ENCODE measurements at places on chromosomes 1 and 21.
A peak's percentile ranks its signal among the peaks of the same experiment; 100 is the strongest.

DNA sequence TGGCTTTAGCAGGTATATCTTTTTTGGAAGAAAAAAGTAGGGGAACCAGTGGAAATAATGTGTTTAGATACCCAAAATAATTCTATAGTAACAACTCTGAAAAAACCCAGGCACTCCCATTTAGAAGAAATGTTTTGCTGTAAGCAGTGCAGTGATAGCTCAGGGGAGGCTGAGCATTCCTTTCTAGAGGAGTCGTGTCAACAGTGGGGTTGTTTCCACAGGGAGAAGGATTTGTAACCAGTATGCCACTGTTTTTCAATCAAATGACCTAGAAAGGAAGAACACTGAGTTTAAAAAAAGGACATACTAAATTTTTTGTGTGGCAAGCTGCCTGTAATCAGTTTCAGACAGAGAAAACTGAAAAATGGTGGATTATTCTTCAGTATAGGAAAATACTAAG is 2.4 kb downstream of the PGD start:
- DNase-seq, result no peak

DNA sequence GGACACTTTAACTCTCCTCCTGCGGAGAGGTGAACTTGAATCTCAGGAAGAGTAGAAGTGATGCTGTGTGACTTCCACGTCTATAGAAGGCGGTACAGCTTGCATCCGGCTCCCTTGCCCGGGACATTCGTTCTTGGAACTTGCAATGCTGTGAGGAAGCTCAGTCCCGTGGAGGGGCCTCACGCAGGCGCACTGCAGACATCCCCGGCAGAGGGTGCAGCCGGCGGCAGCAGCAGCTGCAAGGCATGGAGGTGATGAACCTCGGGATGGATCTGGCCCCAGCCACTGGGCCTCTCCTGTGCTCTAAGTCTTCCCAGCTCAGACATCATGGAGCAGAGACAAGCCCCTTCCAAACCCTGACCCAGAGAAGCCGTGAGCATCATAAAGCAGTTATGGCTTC is 61.8 kb upstream of the SOD1 start:
- DNase-seq, result no peak

DNA sequence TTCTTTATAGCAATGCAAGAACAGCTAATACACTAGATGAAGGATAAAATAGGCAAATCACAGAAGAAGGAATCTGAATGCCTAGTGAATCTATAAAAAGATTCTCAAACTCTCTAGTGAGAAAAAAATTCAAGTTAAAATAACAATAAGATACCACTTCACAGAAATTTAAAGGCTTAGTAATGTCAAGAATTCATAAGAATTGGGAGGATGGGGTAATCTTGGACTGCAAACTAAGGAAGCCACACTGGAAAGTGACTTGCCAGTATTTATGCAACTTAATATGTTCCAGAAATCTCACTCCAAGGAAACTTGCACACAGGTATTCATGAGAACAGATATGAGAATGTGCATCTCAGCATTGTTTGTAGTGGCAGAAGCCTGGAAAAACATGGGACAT is 38.9 kb upstream of the PRRC2C start:
- DNase-seq, result no peak

DNA sequence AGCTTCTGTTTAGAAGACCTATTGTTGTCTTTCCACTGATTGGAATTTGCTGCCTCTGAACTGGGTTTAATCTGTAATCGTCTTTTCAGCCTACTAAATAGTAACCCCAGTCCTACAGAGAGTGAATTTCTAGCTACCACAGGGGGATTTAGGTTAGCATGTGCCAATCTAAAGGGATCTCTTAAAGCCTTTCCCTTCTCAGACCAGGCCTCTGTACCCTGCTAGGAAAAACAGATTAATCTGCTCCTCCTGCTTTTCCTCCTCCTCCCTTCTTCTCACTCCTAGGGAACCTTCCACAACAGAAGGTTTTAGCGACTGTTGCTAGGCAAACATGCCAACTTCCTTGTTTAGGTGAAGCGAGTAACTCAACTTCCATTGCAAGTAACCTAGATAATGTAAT is 1.3 kb upstream of the RC3H1 start:
- peak; percentile 33 for DNase-seq

DNA sequence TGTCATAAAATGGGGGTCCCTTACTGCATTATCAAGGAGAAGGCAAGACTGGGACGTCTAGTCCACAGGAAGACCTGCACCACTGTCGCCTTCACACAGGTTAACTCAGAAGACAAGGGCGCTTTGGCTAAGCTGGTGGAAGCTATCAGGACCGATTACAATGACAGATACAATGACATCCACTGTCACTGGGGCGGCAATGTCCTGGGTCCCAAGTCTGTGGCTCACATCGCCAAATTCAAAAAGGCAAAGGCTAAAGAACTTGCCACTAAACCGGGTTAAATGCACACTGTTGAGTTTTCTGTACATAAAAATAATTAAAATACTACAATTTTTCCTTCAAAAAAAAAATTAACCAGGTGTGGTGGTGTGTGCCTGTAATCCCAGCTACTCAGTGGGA is 22.1 kb downstream of the RASSF5 start:
- DNase-seq, result no peak

- no peak for DNase-seq
These were observed 39.1 kb upstream of the TRAPPC10 start for GRCh38 chr21:43972850-43973633.

DNA sequence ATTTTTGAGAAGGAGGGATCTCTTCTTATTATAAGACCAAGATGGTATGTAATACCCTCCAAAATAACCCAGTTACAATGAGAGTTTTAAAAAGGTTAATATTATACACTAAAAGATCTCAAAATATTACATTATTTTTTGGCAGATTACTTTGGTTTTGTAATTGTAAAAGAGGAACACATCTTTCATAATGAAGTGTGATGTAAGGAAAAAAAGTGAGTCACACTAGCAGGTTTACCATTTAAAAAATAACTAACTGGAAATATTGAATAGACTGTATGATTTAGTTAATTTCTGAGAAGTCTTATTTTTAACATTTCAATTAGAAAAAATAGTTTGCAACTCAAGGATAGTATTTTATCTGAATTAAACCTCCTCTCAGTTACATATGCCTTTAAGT is 1.1 kb downstream of the F5 start:
- no peak for DNase-seq

DNA sequence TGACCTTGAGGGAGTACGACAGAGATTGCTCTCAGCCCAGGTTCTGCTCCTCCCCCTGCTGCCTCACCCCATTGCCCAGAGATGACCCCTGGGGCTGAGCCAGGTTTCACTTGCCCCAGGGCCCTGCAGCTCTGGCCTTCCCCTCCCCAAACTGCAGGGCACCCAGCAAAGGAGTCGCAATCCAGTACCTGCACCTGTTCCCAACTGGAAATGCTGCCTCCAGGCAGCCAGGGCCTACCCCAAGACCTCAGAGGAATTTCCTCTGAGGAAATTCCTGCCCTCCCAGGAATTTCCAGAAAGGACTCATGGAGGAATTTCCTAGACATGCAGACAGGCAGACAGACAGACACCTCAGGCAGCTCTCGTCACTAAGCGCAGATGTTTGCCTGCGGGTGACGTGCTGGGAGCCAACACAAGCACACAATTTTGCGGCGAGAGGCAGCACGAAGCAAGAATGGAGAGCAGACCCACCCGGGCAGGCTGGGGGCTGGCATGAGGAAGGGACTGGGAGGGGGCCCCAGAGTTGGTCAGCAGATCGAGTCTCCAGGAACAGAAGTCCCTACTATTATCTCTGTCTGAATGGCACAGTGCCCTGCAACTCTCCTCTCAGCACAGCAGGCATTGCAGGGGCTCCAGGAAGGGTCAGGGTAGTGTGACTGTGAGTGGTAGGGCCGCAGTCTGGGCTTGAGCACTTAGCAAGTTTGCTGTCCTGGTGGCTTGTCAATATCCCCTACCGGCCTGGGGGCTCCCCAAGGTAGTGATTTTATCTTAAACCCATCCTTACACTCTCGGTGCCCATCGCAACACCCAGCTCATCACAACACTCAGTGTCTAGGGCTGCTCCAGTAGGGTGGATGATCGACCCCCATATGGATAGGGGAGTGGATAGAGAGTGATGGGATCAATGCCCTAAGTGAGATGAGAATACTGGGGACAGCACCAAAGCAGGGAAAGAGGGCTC is 2.9 kb upstream of the EFNA1 start:
- DNase-seq, result no peak

DNA sequence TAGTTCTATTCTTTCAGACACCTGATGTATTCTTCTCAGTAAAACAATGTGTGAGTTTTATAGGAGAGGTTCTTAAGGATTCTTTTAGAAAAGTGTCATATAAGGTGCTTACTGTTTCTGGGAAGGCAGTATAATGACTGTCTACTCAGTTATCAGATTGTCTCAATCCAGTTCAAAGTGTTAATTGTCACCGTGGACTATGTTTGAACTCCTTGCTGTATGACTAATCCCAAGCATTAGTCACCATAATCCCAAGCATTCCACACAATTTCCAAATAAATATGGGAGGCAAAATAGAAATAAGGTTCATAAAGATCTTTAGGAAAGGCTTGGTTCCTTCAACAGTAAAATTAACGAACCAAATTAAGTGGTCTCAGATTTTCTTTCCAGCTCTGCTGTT is 342.1 kb upstream of the NR5A2 start:
- no peak for DNase-seq

DNA sequence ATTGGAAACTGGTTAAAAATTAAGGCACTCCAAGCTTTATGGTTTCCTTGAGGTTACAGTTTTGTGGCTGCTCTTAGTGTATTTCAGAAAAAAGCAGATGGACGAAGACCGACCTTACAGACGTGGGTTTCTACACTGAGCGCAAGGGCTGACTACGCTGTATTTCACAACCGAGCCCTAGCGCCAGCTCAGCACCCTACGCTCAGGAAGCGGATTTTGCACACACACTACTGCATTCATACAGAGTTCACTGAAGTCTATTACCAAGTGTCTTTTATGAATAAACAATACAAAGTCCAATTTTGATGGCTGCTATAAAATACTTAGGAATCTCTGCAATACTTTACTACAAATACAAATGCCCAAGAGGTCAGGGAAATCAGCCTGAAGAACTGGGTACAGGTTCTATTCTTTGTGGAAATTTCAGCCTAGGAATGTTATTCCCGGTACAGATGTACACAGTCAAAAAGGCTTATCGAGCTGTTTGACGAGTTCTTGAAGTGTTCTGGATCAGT is 23.8 kb downstream of the PTTG1IP start:
- DNase-seq, result no peak

DNA sequence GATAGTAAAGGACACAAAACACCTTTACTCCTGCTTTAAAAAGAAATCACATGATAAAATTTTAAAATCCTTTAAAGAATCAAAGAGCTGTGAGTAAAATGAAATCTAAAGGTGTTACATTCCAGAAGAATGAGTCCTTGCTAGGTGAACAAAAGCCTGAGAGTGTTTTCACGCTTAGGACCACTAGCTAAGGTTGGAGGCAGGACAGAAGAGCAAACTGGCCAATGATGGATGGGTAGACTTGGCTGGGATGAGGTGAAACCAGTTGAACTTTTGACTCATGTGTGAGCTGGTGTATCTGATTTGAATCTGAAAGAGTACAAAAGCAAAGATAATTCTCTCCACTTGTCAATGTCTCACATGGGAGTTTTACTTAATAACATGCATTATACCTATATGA is 35.1 kb downstream of the CATSPERE start:
- no peak for DNase-seq

- DNase-seq, result no peak
These were observed 29.0 kb upstream of the SLC19A2 start for GRCh38 chr1:169514566-169515270.

- no peak for DNase-seq
These were observed 32.2 kb upstream of the SYT2 start for GRCh38 chr1:202742496-202742895.

DNA sequence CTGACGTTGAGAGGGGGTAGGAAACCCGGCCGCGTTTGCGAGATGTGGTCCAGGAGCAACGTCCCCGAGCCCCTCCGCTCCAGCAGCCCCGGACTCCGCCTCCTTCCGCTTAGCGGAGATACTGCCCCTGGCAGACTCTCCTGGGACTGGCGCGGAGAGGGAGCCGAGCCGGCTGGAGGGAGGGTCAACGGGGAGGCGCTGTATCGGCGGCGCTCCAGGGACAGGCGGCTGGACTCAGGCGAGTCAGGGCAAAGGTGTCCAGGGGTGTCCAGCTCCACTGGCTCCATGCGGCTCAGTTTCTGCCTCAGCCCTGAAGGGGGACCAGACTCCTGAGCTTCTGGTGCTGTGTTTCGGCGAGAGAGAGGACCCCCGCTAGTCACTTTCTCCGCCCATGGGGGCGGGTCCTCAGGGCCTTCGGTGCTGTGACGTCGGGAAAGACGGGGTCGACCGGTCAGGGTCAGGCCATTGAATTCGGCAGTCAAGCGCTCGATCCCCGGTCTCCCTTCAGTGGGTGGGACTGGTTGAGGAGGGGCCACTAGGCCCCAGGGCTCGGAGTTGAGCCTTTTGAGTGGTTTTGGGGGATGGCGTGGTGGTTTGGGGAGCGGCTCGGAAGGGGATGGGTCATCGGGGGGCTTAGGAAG is 2.8 kb upstream of the LIX1L start:
- DNase-seq, result peak; percentile 34

- DNase-seq, result no peak
These were observed 54.1 kb upstream of the GPR37L1 start for GRCh38 chr1:202068596-202068995.

DNA sequence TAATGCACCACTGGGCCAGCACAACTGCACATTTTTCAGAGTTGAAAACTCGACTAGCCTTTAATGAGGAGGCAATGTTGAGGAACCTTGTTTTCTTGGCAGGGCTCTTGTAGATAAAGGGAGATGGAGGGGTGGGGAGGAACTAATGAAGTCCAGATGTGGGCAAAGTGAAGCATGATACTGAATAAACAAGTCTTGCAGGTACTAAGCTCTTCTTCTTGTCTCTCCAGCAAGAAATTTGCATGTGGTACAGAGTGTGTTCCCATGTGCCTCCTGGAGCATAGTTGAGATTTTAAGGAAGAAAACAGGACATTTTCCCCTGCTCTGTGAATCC is 47.0 kb downstream of the PLPP3 start:
- no peak for DNase-seq

- peak; percentile 78 for DNase-seq
These were observed 76.6 kb downstream of the NDUFS5 start for GRCh38 chr1:39102537-39103327.

DNA sequence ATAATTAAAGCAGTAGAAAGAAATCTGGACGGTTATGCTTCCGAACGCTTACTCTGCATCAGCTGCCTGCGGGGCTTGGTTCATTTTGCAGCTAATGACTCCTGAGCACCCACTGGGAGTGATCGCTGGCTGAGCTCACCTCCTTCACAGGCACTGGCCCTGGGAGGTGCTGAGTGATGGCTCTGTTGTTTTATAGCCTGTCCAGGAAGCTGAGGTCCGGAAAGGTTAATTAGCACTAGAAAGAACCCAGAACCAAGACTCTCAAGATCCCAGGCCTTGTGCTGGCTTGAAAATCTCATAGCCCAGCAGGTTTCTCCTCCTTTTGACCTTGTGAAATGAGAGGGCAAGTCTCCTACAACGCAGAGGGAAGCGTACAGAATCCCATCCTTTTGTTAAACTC is 226.2 kb downstream of the AJAP1 start:
- no peak for DNase-seq

- DNase-seq, result no peak
These were observed 7.8 kb upstream of the FCMR start for GRCh38 chr1:206929524-206929923.

All from midbrain (tissue), 1 donor.